ENCODE measurements at places on chromosomes 7 and 10. TPM values are rescaled to one million over a fixed set of nuclear protein-coding genes. Genes with fewer than 3 reads are reported as not detected.

GRCh38 chr7:79312022-79312421 lies 141.4 kb downstream of the MAGI2 start:
- peaks cover 5% of the 10 kb centered on the region for H3K4me1 ChIP-seq
- no peak for DNase-seq
- H3K36me3 ChIP-seq = no peaks in the 10 kb centered on the region
- H3K27me3 ChIP-seq = no peaks in the 10 kb centered on the region
- H3K27ac ChIP-seq = no peak overlapping the region
- H3K4me3 ChIP-seq = no peak overlapping the region

- H3K27ac ChIP-seq = no peak overlapping the region
- H3K4me3 ChIP-seq = no peak overlapping the region
- DNase-seq = no peak
- H3K4me1 ChIP-seq = no peaks in the 10 kb centered on the region
- no peaks in the 10 kb centered on the region for H3K27me3 ChIP-seq
Measured at GRCh38 chr7:36851382-36851781, 127.1 kb upstream of the AOAH start.

- no peak for DNase-seq
- H3K27me3 ChIP-seq = peaks cover 29% of the 10 kb centered on the region
- H3K27ac ChIP-seq = no peak overlapping the region
Measured at GRCh38 chr7:101306307-101306706, 15.3 kb downstream of the IFT22 start.

GRCh38 chr7:149422914-149423301 lies 38.0 kb downstream of the ZNF777 start:
- H3K4me3 ChIP-seq = no peak overlapping the region
- DNase-seq = no peak
- no peak overlapping the region for H3K27ac ChIP-seq
- H3K27me3 ChIP-seq = no peaks in the 10 kb centered on the region

DNA sequence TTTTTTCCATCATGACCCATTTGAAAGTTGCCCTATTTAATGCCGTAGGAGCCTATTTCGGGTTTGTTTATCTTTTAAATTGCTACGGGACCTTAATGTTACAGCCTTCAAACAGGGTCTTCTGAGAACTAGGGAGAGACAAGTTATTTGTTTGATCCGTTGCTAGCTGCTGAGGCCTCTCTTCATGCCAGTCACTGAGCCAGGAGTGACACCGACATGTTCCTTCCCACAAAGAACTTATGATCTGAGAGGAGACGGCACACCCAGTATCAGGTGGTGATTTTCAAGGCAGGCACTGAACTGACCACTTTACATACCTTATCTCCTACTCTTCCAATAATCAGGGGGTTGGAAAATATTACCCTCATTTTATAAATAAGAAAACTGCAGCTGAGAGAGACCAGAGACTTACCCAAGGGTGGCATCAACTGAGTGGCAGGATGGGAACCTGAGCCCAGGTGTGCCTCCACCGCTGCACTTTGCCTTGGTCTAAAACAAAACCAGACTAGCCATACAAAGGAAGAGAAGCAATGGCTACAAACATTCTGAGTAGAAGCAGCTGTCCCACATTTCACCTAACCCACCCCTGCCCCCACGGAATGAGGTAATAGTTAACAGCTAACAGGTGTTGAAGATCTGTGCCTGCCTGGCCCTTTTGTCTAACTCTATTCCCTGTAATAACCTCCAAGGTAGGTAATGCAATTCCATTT lies 40.5 kb downstream of the PPP1R3C start:
- peak overlapping the region; percentile 86 for H3K27ac ChIP-seq
- H3K4me1 ChIP-seq = peaks cover 55% of the 10 kb centered on the region
- no peak overlapping the region for H3K4me3 ChIP-seq
- no peaks in the 10 kb centered on the region for H3K27me3 ChIP-seq
- DNase-seq = no peak

ANKRD2 gene
- 1.8 TPM for total RNA-seq

DNA sequence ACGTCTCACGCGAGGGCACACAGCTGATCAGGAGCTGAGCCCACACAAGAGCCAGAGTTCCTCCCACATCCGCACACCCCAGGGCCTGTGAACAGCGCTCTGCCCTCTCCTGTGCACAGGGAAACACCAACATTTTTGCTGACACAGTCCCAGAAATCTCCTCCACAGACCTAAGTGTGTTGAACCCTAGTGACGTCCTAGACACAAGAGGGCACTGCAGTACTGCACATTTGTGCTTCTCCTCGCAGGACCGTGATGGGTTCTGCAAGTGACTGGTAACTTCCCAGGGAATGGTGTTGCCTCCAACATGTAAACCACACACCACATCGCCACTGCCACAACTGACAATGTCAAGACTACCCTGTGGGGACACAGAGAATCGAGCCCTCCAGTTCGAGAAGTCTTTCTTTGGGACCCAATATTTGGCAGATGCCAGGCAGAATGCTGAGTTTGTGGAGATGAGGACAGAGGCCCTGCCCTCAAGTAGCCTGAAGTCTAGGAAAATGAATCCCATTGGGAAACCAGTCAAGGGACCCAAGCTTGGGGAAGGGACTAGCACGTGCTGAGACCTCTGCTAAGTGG lies 170.3 kb downstream of the PAXIP1 start:
- no peaks in the 10 kb centered on the region for H3K36me3 ChIP-seq
- H3K4me1 ChIP-seq = no peaks in the 10 kb centered on the region
- no peaks in the 10 kb centered on the region for H3K27me3 ChIP-seq
- DNase-seq = no peak
- no peak overlapping the region for H3K27ac ChIP-seq
- no peak overlapping the region for H3K4me3 ChIP-seq

SFRP5 gene
- not detected for total RNA-seq

- no peak overlapping the region for H3K4me3 ChIP-seq
- DNase-seq = no peak
- no peaks in the 10 kb centered on the region for H3K36me3 ChIP-seq
- H3K4me1 ChIP-seq = no peaks in the 10 kb centered on the region
- no peak overlapping the region for H3K27ac ChIP-seq
Measured at GRCh38 chr7:1659696-1660095, 10.4 kb upstream of the ELFN1 start.

DNA sequence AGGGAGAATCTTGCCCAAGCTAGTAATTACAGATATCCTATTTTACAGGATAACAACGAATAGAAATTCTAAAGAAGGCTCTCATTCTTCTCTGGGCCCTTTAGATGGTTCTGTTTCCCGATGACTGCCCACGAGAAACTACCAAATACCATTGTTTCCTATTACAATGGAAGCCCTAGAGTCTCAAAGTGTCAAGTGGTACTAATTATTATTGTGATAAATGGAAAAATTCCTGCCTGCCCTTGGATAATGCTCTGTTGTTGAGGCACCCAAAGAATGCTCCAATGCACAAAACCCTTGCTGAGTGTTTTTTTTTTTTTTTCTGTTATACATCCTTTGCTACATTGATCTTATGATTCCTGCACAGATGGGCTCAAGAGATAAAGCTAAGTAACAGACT lies 504.5 kb downstream of the XPNPEP1 start:
- no peak overlapping the region for H3K4me3 ChIP-seq
- H3K27ac ChIP-seq = no peak overlapping the region
- DNase-seq = no peak
- H3K27me3 ChIP-seq = no peaks in the 10 kb centered on the region
- H3K4me1 ChIP-seq = no peaks in the 10 kb centered on the region

DNA sequence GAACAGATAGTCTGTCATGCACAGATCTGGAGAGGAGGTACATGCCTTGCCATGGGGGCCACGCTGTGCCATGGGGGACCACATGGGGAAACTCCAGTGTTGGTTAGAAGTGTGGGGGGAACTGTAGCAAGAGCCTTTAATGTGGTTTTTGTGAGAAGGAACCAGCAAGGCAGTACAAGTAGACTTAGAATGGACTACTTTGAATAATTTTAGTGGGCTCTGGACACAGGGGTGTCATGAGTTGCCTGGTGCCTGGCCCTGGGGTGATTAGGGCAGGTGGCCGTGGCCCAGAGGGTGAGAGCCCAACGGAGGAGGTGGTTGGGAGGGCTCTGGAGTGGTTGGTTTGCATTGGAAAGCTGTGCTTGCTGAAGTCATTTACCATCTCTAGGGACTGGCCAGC lies 77.2 kb downstream of the CXCL12 start:
- H3K36me3 ChIP-seq = no peaks in the 10 kb centered on the region
- no peaks in the 10 kb centered on the region for H3K27me3 ChIP-seq
- no peak overlapping the region for H3K4me3 ChIP-seq
- DNase-seq = no peak
- no peak overlapping the region for H3K27ac ChIP-seq

DNA sequence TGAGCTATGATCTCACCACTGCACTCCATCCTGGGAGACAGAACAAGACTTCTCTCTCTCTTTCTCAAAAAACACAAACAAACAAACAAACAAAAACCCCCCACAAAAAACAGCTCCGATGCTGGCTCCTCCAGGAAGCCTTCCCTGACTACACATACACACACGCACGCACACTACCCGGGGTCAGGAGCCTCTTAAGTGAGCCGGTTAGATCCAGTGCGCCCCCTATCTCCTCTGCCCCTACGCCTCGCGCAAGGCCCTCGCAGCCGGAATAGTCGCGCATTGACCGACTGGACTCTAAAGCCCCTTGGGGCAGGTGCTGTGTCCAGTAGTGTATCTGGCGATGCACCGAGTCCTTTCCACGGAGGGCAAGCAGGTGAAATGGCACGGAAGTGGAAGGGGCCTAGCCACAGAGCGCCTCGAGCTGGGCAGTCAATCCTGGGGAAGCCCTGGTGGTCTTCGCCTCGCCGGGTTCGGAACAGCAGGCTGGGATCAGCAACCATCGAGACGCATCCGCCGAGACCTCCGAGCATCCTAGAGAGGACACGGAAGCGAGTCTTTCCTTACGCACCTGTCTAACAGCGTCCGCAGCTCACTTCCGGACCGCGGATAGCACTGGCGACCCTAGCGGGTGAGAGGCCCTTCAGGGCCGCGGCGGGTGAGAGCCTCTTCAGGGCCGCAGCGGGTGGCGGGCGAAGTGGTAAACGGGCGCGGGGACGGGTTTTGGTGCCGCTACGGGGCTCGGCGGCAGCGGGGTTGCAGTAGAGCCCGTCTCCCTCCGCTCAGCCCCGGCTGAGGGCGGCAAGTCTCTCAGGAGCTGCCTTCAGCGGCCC lies at the start of gene ZSCAN25:
Gene ZSCAN25 (plus strand): TSS at position 588 of the 833 bp plus-strand sequence. CDS start 2,661 bp downstream, outside the sequence.
- H3K36me3 ChIP-seq = peaks cover 14% of the 10 kb centered on the region
- DNase-seq = peak; percentile 92
- peak within 1 kb of the TSS; percentile 79 for H3K4me3 ChIP-seq

SCART1 gene
- 1.3 TPM for total RNA-seq

GRCh38 chr7:106493041-106493731 lies 167.8 kb downstream of the CCDC71L start:
- no peaks in the 10 kb centered on the region for H3K36me3 ChIP-seq
- H3K4me1 ChIP-seq = no peaks in the 10 kb centered on the region
- H3K27me3 ChIP-seq = no peaks in the 10 kb centered on the region
- no peak for DNase-seq

DNA sequence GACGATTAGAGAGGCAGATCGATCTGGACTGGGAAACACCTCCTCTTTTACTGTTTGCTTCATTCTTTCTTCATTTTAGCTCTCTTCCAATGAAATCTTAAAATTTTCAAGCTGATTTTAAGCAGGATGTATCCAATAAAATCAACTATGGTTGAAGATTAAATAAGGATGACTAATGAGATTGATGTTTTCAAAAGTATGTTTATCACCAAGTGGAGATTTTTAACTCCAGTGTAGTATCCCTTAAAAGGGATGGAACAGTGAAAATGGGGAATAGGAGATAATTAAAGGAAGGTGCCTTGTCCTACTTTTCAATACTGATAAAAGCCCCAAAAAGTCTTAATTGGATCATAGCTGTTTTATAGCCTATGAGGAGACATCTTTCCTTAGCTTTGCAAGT lies 11.6 kb upstream of the LIPF start:
- H3K36me3 ChIP-seq = no peaks in the 10 kb centered on the region
- H3K27ac ChIP-seq = peak overlapping the region; percentile 40
- H3K4me3 ChIP-seq = no peak overlapping the region
- no peaks in the 10 kb centered on the region for H3K27me3 ChIP-seq

GRCh38 chr7:96400518-96400917 lies 78.6 kb upstream of the SLC25A13 start:
- no peaks in the 10 kb centered on the region for H3K27me3 ChIP-seq
- DNase-seq = no peak
- H3K36me3 ChIP-seq = no peaks in the 10 kb centered on the region
- H3K4me3 ChIP-seq = no peak overlapping the region
- H3K4me1 ChIP-seq = no peaks in the 10 kb centered on the region

GRCh38 chr10:59865101-59865500 lies 41.3 kb downstream of the CCDC6 start:
- H3K27me3 ChIP-seq = no peaks in the 10 kb centered on the region
- DNase-seq = peak; percentile 37
- no peak overlapping the region for H3K27ac ChIP-seq
- H3K4me3 ChIP-seq = no peak overlapping the region
- no peaks in the 10 kb centered on the region for H3K36me3 ChIP-seq

GRCh38 chr7:96144260-96144526 lies 177.7 kb downstream of the SLC25A13 start:
- DNase-seq = no peak
- H3K27ac ChIP-seq = no peak overlapping the region
- H3K27me3 ChIP-seq = no peaks in the 10 kb centered on the region
- H3K36me3 ChIP-seq = no peaks in the 10 kb centered on the region
- no peak overlapping the region for H3K4me3 ChIP-seq
- H3K4me1 ChIP-seq = no peaks in the 10 kb centered on the region

GRCh38 chr7:155255071-155255470 lies 42.6 kb upstream of the INSIG1 start:
- H3K27ac ChIP-seq = no peak overlapping the region
- peaks cover 15% of the 10 kb centered on the region for H3K4me1 ChIP-seq
- H3K36me3 ChIP-seq = no peaks in the 10 kb centered on the region
- DNase-seq = no peak

- H3K4me3 ChIP-seq = no peak overlapping the region
- no peaks in the 10 kb centered on the region for H3K27me3 ChIP-seq
- peaks cover 6% of the 10 kb centered on the region for H3K4me1 ChIP-seq
- no peak overlapping the region for H3K27ac ChIP-seq
Measured at GRCh38 chr10:119516381-119517234, 25.9 kb downstream of the RGS10 start.

DNA sequence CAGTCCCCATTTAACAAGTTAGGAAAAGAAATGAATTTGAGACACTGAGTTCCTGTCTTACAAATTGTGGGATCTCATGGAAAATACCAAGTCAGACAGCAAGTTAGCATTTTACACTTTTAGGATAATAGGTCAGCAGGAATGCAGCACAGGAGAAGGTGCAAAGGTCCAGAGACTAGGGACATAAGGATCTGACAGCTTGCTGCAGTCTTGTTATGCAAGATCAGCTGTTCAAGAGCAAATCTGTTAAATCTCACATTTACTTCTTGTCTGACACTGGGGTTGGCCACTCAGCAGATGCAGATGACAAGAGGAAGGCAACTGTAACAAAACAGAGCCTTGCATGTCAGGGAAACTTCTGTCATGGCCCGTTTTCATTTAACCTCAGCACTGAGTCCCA lies 239.6 kb downstream of the PHF14 start:
- H3K4me1 ChIP-seq = no peaks in the 10 kb centered on the region
- H3K27me3 ChIP-seq = no peaks in the 10 kb centered on the region
- DNase-seq = no peak
- no peak overlapping the region for H3K27ac ChIP-seq
- no peaks in the 10 kb centered on the region for H3K36me3 ChIP-seq

SNCG gene
- 8.7 TPM for total RNA-seq

CNNM1 gene
- 0.66 TPM for total RNA-seq

- DNase-seq = no peak
- H3K4me1 ChIP-seq = no peaks in the 10 kb centered on the region
- H3K27me3 ChIP-seq = no peaks in the 10 kb centered on the region
Measured at GRCh38 chr10:5416981-5417380, 4.6 kb downstream of the NET1 start.

Measured in fibroblast of lung (primary cell).